ENCODE measurements at places on chromosomes 1 and 21. TPM values are rescaled to one million over a fixed set of nuclear protein-coding genes. Genes with fewer than 3 reads are reported as not detected.

The PEAR1 gene
- total RNA-seq, result 20.3 TPM

GRCh38 chr1:41855713-41856112 is 63.0 kb downstream of the HIVEP3 start:
- H3K27ac ChIP-seq, result no peak overlapping the region
- no peaks in the 10 kb centered on the region for H3K27me3 ChIP-seq
- H3K36me3 ChIP-seq, result no peaks in the 10 kb centered on the region
- no peak for DNase-seq

DNA sequence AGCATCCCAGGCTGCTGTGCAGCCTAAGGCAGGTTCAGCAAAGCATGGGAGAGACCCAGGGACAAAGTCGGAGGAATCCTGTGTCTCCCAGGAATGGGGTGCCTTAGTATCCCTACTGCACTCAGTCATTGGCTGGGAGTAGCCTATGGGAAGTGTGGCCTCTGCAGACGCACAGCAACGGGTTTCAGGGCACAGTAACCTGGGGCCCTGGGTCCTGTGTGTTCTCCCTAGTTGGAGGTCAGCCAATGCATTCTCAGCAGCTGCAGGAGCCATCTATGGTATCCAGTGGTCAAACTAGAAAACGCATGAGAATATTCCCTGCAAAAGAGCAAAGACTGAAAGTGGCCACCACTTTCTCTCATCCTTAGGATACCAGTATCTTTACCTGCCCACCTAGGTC is 13.7 kb upstream of the C1orf21 start:
- H3K27me3 ChIP-seq, result peaks cover 6% of the 10 kb centered on the region
- no peak overlapping the region for H3K27ac ChIP-seq
- no peak overlapping the region for H3K4me3 ChIP-seq
- no peak for DNase-seq
- no peaks in the 10 kb centered on the region for H3K36me3 ChIP-seq

DNA sequence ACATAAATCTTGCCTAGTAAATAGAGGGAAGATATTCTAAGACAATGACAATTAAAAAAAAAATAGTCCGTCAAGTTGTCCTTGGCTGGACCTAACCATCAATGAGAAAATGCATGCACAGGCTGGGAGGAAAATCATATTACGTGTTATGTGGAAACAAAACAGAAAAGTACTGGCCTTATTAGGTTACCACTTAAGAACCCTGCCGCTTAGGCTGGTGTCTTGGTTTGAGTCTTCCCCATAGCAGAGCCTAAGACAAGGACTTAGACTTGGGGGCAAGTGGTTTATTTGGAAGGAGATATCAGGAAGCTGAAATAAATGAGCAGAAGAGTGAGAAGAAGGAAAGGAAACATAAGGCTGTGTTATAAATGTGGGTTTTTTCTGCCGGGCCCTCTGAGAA is 186.4 kb downstream of the MRPL39 start:
- no peak for DNase-seq
- H3K27ac ChIP-seq, result peak overlapping the region; percentile 82
- no peaks in the 10 kb centered on the region for H3K36me3 ChIP-seq
- no peak overlapping the region for H3K4me3 ChIP-seq
- H3K4me1 ChIP-seq, result peaks cover 13% of the 10 kb centered on the region
- H3K27me3 ChIP-seq, result no peaks in the 10 kb centered on the region

The KISS1 gene
- total RNA-seq, result not detected

The TLR5 gene
- total RNA-seq, result 28.2 TPM

Measured in spleen (tissue), 13 donors.